Chondrocyte (in vitro differentiated cells): ENCODE measurements at places on chromosomes 13 and 19.

DNA sequence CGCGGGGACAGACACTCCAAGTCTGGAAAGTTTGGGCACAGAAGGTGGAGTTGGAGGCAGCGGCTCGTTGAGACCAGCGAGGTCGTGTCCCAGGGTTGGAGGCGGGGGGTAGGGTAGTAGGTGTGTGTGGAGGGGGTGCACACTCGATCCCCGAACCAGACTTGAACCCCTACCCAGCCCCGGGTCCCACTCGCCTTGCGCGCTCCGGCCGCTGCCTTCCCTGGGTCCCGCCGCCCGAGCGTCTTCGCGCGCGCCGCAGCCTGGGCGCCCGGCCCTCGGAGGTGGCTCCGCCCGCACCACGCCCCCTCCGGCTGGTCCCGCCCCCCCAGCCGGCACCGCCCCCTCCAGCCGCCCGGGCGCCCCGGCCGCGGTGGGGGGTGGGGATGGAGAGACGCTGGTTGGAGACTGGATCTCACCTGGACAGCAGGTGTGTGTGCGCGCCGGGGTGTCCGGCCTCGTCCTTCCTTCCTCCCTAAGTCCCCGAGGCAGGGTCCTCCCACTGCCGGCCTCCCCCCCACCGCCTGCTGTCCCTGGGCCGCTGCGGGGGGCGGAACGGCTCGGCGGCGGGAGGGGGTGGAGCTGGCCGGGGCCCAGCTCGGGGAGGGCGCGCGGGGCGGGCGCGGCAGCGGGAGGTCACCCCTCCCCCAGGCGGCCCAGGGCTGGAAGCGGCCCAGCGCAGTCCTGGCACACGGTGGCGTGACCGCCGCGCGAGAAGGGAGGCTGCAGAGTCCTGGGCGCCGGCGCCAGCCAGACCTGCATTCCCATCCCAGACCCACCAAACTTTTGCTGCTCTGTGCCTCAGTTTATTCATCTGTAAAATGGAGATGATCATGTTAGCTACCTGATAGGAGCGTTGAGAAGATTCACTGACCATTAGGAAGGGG, at the start of gene KANK2:
TSS of gene KANK2 (minus strand) at position 255 of the 884 bp plus-strand sequence. CDS start 3,034 bp downstream, outside the sequence.
- peaks cover 4% of the 10 kb centered on the region for H3K36me3 ChIP-seq
- DNase-seq = peak; percentile 90
- peak within 1 kb of the TSS; percentile 92 for H3K4me3 ChIP-seq
- peak within 1 kb of the TSS; percentile 65 for H3K27ac ChIP-seq
- H3K27me3 ChIP-seq = no peaks in the 10 kb centered on the region

DNA sequence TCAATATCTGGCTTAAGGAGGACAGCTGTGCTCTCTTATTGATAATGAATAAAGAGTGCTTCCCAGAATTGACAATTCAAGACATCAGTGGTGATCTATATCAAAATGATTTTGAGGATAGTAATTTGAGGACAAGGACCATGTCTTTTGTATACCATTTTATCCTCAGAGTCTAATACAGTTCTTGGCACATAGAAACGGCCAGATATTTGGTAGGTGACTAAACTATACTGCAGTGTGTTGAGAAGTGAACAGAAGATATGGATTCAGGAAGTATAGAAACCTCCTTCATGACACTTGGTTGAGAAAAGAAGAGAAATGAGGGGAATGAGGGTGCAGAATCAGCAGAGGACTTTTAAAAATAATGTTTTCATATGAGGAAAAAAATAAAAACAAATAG, 16.1 kb upstream of the LMO7 start:
- H3K27me3 ChIP-seq = no peaks in the 10 kb centered on the region
- H3K27ac ChIP-seq = peak overlapping the region; percentile 91
- H3K4me3 ChIP-seq = no peak overlapping the region
- peaks cover 63% of the 10 kb centered on the region for H3K4me1 ChIP-seq

- DNase-seq = no peak
- H3K27ac ChIP-seq = peak overlapping the region; percentile 94
- H3K4me1 ChIP-seq = peaks cover 37% of the 10 kb centered on the region
- H3K4me3 ChIP-seq = peak overlapping the region; percentile 94
Observed at GRCh38 chr19:4722671-4723594, 709 bp downstream of the DPP9 start.

DNA sequence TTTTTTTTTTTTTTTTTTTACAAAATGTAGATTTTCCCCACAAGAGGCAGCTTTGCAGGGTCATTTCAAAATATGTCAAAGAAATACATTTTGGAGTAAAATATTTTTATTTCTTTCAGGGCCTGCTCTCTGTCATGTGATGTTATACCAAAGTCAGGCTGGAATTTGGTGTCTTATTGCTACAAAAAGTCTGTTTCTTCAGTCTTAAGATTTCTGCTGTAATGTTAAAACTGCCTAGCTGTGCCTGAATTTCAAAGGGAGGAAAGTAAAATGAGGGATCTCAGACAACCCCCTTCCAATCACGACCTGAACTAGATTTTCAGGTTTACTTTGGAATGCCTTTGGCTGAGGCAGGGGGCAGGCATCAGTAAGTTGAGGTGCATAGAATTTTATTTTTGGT, 12.8 kb upstream of the GTF2F2 start:
- peaks cover 4% of the 10 kb centered on the region for H3K4me1 ChIP-seq
- H3K27me3 ChIP-seq = peaks cover 7% of the 10 kb centered on the region
- DNase-seq = no peak
- H3K4me3 ChIP-seq = no peak overlapping the region

DNA sequence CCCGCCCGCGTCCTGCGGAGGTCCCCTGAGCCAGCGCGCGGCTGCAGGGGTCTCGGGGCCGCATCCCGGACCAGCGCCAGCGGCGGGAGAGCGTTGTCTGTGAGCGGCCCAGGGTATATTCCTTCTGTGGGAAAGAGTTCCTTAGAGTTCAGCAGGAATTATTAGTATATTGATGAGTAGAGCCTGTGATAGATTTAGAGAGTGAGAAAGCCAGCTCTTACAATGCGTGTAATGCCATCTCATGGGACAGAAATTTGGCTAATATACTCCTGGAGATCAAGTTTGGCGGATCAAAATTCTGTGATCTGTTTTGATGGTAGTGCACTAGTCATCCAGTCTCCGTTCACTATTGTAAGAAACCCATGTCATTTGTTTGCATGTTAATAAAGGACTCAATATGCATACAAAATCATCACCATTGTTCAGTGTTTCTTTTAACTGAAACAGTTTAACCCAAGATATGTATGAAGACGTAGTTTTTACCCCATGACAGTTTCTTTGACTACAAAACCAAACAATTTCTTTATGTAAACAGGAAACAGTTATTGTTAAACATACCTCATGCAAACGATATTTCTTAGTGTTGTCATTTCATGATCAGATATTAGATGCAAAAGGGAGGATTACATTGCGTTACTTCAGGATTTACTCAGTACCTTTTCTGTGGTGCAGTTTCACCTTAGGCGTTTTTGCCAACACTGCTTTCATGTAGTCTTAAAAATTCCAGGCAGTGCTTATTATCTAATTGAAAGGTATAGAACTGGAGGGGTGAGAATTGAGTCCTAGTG, 9.9 kb downstream of the TNFRSF19 start:
- H3K27me3 ChIP-seq = peaks cover 9% of the 10 kb centered on the region
- H3K4me1 ChIP-seq = peaks cover 12% of the 10 kb centered on the region
- no peak for DNase-seq
- peak overlapping the region; percentile 79 for H3K4me3 ChIP-seq

DNA sequence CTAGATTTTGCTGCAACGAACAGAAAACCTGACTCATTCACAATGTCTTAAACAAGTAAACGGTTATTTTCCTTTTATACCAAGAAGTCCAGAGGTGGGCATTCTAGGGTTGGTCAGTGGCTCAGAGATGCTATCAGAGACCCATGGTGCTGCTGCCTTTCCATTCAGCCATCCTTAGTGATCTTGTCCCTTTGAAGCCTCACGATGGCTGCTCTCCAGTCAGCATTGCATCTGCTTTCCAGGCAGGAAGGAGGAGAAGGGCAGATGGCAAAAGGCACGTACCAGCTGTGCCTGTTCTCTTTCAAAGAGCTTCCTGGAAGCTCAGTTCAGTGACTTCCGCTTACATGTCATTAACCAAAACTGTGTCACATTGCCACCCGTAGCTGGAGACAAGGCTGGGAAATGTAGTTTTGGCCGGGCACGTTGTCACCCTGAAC, 30.1 kb downstream of the WDFY2 start:
- peak overlapping the region; percentile 51 for H3K27ac ChIP-seq
- peaks cover 40% of the 10 kb centered on the region for H3K4me1 ChIP-seq
- no peak for DNase-seq
- H3K27me3 ChIP-seq = no peaks in the 10 kb centered on the region
- H3K4me3 ChIP-seq = peak overlapping the region; percentile 56
- H3K36me3 ChIP-seq = no peaks in the 10 kb centered on the region

GRCh38 chr19:10006335-10006708, 4.0 kb downstream of the COL5A3 start:
- DNase-seq = no peak
- no peak overlapping the region for H3K4me3 ChIP-seq
- H3K27me3 ChIP-seq = peaks cover 4% of the 10 kb centered on the region
- peak overlapping the region; percentile 89 for H3K27ac ChIP-seq
- H3K4me1 ChIP-seq = peaks cover 40% of the 10 kb centered on the region
